ENCODE measurements at places on chromosomes 2 and 18. TPM values are rescaled to one million over a fixed set of nuclear protein-coding genes. Genes with fewer than 3 reads are reported as not detected.

- no peak for DNase-seq
These were observed 272.8 kb downstream of the RND3 start for GRCh38 chr2:150214626-150215025.

- DNase-seq: no peak
These were observed 145.6 kb downstream of the HDAC4 start for GRCh38 chr2:239255218-239255617.

SRD5A2 gene
- total RNA-seq: not detected

GRCh38 chr2:129334696-129335410, 644.6 kb upstream of the RAB6C start:
- DNase-seq: no peak

ABCG8 gene
- not detected for total RNA-seq

- DNase-seq: no peak
These were observed 29.7 kb downstream of the TAF4B start for GRCh38 chr18:26255695-26256622.

GRCh38 chr2:83665894-83666293, 793.2 kb downstream of the SUCLG1 start:
- no peak for DNase-seq

GRCh38 chr2:230984393-230985220, 11.3 kb upstream of the SPATA3 start:
- no peak for DNase-seq

MCM6 gene
- 28.9 TPM for total RNA-seq

DNA sequence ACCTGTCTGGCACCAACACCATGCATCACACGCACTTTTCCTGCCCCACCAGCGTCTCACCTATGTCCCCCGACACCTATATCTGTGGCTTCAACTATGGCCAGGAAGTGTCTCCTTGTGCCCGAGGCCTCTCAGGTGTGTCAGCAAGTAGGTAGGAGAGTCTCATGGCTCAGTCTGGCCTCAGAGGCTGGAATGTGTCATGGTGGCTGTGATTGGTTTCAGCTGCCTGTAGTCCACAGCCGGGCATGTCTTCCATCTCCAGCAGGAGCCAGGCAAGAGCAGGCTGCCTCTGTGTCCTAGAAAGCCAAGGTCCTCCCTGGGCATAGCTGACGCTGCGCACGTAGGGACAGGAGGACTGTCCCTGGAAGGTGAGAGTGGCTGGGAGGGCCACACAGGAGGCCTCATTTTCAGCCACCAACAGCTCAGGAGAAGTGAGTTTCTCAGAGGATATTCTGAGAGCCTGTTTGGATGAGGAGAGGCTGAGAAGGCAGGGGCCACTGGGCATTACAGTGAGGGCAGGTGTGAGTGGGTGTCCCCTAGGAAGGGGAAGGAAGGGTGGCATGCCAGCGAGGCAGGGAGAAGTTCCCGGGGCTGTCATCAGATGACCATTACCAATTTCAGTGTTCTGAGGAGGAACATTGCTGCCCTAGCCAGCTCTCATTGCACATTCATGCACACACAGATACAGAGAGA, 47.2 kb downstream of the SDC1 start:
- no peak for DNase-seq

- DNase-seq: no peak
These were observed 19.2 kb downstream of the DTNA start for GRCh38 chr18:34729264-34729663.

IL36G gene
- total RNA-seq: not detected

CDC42EP3 gene
- total RNA-seq: 33.2 TPM

DNA sequence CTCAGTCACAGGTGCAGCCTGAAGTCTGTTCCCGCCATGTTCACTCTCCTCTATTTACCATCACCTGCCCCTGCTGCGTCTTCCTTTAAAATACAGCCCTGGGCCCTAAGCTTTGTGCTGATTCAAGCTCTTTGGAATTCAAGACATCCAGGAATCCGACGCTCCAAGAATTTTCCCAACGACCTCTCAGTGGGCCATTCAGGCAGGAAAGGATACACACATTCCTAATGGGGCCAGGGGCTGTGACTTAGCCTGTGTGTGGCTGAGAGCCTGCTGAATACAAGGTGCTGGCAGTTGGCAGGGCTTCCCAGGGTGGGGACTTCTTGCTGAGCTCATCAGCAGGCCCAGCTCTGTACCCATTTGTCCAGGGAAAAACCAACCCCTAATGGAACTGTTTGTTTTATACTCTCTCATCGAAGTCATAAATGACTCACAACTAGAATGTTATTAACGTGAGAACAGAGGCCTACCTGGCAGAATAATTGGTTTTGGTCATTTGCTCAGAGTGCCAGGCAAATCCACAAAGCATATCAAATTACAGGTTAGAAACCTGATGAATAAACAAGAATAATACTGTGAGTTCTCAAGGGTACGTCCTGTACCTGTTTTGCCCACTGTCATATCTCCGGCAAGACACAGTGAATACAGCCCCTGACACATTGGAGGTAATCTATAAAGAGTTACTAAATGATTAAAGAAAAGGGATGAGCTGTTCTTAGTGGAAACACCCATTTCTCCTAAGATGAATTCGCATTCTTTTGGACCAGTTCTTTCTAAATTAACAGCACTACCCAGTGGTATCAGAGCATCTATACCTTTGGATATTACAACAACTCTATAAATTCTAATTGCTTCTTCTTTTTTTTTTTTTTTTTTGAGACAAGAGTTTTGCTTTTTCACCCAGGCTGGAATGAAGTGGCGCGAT, 12.6 kb upstream of the KCMF1 start:
- no peak for DNase-seq

GKN2 gene
- not detected for total RNA-seq

DNA sequence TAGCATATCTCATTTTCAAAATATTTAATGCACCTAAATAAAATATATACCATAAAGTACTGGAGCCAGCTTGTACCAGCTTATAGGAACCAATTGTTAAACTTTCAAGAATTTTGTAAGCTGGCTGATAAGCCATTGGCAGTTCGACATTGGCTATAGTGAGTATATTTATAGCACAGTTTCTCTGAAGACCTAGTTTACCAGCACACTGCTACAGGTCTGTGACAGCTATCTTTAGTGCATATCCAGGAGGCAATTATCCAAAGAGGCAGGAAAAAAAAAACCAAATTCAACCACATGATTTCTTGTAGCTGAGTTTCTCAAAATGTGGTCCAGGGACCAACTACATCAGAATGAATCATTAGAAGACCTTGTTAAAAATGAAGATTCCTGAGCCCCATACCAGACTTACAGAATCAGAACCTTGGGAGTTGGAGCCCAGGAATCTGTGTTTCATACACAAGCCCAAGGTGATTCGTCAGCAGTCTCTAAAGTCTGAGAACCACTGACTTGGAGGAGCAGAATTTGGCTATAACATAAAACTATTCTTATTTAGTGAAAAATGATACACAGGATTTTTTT, 279.0 kb upstream of the NRP2 start:
- no peak for DNase-seq

GRCh38 chr18:76823587-76824011, 1.2 kb downstream of the ZNF236 start:
- peak; percentile 27 for DNase-seq

GRCh38 chr2:200318940-200319435, 12.5 kb downstream of the SPATS2L start:
- DNase-seq: no peak

DNA sequence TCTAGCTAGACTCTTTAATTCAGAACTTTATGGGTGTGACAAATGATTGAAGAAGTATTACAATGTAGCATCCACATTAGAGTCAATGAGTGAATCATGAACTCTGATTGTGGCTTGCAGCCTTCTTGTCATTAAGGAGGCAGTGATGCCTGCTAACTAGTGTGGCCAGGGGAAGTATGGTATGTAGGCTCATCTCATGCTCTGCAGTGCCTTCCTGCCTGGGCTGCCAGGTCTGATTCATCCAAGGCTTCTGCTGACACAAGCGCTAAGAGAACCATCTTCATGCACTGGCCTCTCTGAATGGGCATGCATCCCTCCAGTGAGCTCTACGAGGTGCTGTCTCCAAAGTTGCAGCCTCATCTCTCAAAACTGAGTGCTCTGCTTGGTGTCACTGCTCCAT, 144.3 kb downstream of the MTCL1 start:
- no peak for DNase-seq

DNA sequence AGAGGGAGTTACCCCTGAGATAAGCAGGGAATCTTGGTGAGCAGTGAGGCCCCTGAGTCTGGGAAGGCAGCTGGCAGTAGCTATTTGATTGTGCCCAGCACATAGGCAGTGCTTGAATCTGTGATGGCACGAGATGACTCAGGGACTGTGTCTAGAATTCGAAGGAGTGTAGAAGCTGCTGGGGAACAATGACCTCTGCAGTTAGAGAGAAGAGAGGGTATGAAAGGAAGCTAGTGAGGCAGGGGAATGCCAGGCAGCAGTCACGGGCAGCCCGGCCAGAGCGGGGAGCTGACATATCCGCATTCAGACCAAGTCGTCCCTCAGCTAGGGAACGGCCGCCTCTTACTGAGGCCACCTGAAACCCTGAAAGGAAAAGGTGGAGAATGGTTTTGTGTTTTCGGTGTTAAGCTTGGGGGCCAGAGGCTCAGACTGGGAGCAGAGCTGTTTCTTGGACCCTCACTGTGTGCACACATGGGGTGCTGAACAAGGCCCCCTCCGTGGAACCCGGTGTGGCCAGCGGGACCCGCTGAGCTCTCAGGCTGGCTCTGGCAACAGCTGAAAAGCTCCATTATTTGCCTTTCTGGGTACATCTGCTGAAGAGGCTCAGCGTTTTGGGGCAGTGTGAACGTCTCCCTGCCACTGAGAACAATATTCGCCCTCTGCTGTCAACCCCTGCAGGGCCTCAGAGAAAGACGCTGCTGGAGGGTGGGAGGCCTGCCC, 32.9 kb downstream of the ARHGEF4 start:
- DNase-seq: no peak

POMC gene
- 3.2 TPM for total RNA-seq

DNA sequence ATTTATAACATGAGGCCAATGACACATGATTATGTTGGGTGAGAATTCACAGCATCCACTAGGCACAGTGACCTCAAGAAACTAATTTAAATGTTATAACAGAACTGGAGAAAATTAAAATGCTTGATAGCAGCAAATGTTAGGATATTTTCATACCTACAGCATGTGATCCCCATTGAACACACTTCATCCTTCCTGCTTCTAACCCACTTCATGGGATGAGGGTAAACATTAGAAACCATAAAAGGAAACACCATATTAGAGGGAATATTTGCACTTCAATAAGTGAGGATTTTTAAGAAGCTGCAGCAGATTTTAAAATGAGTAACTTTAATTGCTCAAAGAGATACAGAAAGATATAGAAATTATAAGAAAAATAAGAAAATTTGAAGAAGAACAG, 117.1 kb downstream of the FSHR start:
- no peak for DNase-seq

DNA sequence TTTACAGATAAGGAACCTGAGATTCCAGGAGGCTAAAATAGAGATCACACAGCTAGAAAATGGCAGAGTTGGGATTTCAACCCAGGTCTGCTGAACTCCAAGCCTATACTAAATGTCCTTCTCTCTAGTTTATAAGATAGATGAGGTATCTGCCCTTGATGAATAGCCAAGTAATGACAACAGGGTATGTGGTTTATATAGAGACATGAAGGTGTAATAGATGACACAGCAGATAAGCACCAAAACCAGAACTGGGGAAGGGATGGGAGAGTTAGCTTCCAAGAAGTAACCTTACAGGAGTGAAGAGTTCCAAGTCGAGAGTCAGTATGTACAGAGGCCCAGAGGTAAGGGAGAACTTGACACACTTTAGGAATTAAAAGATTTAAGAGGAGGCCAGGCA, 104.7 kb upstream of the UBXN4 start:
- no peak for DNase-seq

- DNase-seq: no peak
These were observed 78.5 kb downstream of the PPP1R1C start for GRCh38 chr2:182064019-182064778.

CMPK2 gene
- 1.2 TPM for total RNA-seq

- no peak for DNase-seq
These were observed 178.2 kb downstream of the ANAPC1 start for GRCh38 chr2:111705711-111706336.
